Foreskin keratinocyte (primary cell): ENCODE measurements at places on chromosomes 16 and 17. TPM values are rescaled to one million over a fixed set of nuclear protein-coding genes. Genes with fewer than 3 reads are reported as not detected.

Gene SALL1
- not detected in 2 replicates for polyA plus RNA-seq

Gene ZNF200
- polyA plus RNA-seq, result 2.6 and 2.8 TPM in 2 replicates

Gene PYDC1
- not detected in 2 replicates for polyA plus RNA-seq

Gene FBXW10
- 0.01 and 0.02 TPM in 2 replicates for polyA plus RNA-seq

Gene TEKT5
- not detected in 2 replicates for polyA plus RNA-seq

Gene ALG1
- polyA plus RNA-seq, result 24.1 and 25.2 TPM in 2 replicates

Gene CHTF8
- 145 and 156 TPM in 2 replicates for polyA plus RNA-seq

Gene PTX4
- polyA plus RNA-seq, result not detected in 2 replicates

Gene CD7
- not detected in 2 replicates for polyA plus RNA-seq

Gene CCL11
- not detected in 2 replicates for polyA plus RNA-seq

Gene CRHR1
- not detected in 2 replicates for polyA plus RNA-seq

Gene PKMYT1
- 122 and 142 TPM in 2 replicates for polyA plus RNA-seq

Gene KRT28
- polyA plus RNA-seq, result not detected in 2 replicates

Gene HSD17B1
- 9.6 and 10.7 TPM in 2 replicates for polyA plus RNA-seq

Gene SGCA
- not detected in 2 replicates for polyA plus RNA-seq

Gene KRTAP9-8
- polyA plus RNA-seq, result not detected in 2 replicates

Gene TMEM114
- polyA plus RNA-seq, result not detected in 2 replicates

Gene SERPINF2
- 1.3 and 1.8 TPM in 2 replicates for polyA plus RNA-seq

Gene SLFN14
- polyA plus RNA-seq, result not detected in 2 replicates

Gene NEUROD2
- not detected in 2 replicates for polyA plus RNA-seq

Gene RSL1D1
- 107 and 135 TPM in 2 replicates for polyA plus RNA-seq
